Left kidney (tissue), 8 donors: ENCODE measurements at places on chromosomes 12 and 14.

DNA sequence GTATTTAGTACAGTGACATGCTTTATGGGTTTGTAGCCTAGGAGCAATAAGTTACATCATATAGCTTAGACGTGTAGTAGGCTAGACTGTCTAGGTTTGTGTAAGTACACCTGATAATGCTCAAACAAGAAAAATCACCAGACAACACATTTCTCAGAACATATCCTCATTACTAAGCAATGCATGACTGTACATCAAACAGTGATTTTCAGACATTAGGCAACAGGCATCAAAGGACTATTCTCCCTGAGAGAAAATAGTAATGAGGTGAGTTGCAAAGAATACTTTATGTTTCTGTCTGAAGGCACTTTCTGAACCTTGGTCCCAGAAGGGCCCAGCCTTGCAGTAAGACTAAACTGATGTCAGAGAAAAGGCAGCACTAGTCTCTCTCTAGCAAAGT, 48.4 kb upstream of the SYT10 start:
- DNase-seq = no peak

GRCh38 chr12:5428332-5429221, 3.3 kb upstream of the NTF3 start:
- no peak for DNase-seq

DNA sequence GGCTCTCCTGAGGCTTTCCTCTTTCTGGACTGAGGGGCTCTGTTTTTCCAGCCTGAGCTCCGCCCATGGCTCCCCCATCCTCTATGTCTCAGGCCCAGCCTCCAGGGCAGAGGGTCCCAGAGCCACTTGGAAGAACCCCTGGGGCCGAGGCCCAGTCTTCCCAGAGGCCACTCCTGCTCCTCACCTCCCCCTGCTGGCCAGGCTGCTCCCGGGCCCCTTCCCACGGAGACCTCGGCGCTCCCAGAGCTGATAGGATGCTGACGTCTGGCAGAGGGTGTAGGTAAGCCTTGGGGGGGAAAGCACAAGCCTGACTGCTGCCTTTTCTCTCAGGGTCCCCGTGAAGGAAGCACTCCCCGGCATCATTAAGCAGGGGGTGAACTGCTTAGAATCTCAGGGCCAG, 51.4 kb downstream of the ERH start:
- DNase-seq = no peak

- no peak for DNase-seq
These were observed 21.0 kb downstream of the CFAP54 start for GRCh38 chr12:96510306-96510764.

- no peak for DNase-seq
These were observed 109.0 kb upstream of the MDM1 start for GRCh38 chr12:68441167-68441566.

- DNase-seq = no peak
These were observed 15.3 kb downstream of the CCDC62 start for GRCh38 chr12:122789637-122790036.

DNA sequence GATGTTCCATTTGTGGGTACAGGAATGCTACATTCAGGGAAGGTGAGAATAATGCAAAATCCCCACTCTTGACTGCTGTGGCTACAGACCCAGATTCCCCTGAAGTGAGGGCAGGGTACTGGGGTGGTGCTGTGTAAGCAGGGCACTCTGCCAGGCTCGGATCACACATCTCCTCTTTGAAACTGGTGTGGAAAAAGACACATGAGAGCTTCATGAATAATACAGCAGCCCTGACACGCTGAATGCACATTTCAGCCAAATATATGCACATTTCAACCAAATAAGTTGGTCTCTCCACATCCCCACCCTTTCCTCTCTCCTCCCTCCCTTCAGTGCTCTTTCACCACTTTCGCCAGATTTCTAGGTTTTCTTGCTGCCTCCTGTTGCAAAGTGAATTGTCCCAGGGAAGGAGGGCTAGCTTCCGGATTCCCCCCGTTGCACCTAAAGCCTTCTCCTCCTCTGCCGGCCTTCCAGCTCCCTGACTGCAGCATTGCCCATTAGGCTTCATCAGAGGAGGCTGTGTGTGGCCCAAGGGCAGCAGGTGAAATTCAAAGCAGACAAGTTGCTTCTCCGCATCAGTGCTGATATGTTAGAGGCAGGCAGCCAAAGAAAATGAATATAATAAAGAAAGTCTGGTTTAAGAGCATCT, 118.2 kb upstream of the TMCC3 start:
- DNase-seq = no peak

DNA sequence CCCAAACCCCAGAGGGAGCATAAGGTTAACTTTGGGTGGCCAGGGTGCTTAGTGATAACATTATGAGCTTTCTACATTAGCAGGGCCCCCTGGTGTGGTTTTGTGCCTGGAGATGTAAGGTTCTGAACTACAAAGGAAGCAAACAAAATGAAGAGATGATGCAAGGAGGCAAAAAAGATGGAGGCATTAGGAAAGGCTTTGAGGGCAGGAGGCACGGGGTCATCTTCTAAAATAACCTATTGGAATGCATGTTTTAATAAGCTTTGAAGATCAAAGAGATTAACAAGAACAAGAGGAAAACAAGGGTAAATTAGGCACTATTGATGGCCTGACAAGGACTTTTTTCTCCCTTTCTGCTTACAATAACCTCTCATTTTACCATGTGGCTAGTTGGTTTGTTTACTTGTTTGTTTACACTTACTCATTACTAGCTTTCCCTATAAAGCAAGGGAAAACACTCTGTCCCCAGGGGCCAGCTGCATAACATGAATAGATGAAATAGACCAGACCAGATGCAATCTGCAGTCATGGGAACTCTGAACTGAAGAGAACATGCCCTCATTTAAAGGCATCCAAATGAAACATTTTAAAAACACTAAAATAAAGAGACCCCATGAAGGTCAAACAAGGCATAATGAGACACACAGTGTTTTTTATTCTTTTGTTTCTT, 390.3 kb downstream of the DIO2 start:
- no peak for DNase-seq

GRCh38 chr14:77243853-77244252, 27.2 kb downstream of the NGB start:
- no peak for DNase-seq

DNA sequence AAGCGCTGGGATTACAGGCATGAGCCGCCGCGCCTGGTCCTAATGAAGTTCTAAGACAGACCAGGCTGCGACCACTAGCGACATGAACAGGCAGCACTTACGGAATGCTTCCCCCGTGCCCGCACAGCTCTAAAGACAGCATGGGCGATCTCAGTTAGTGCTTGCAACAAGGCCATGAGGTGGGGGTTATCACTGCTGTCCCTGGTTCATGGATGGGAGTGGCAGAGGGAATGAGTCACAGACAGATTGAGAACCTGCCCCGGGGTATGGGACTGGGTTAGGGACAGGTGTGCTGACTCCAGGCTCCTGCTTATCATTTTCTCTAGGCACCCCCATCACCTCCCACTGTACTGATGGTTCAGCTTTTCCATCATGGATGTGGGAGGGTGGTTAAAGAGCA, 160.9 kb downstream of the VRK1 start:
- no peak for DNase-seq

- DNase-seq = no peak
These were observed 28.3 kb downstream of the TMEM120B start for GRCh38 chr12:121740847-121741246.

DNA sequence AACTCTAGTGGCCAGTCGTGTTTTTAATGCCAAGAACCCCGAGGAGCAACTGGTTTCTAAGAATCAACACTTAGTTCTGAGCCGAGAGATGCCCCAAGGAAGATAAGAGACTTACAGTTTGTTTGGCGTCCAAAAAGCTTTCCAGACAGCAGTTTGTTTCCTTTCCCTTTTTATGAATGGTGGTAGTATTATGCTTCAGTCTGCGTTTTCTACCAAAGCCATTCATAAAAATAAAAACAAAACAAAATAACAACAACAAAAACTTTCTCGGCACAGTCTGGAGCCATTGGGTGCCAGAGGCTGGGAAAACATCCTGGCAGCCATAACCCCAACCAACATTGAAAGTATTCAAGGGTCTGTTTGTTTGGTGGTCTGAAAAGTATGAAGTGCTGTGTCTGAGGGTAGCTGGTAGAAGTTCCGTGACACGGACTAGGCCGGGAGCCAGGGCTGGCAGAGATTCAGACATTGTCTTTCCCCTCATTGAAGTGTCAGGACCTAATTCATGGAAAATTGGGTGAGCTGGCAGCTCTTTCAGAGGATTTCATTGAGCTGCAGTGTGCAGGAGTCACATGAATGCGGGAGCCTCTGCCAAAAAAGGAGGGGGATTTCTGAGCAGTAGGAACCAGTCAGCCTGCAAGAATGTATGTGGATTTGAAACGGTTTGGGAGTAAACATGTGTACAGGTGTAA, 124.2 kb downstream of the HMGA2 start:
- no peak for DNase-seq

DNA sequence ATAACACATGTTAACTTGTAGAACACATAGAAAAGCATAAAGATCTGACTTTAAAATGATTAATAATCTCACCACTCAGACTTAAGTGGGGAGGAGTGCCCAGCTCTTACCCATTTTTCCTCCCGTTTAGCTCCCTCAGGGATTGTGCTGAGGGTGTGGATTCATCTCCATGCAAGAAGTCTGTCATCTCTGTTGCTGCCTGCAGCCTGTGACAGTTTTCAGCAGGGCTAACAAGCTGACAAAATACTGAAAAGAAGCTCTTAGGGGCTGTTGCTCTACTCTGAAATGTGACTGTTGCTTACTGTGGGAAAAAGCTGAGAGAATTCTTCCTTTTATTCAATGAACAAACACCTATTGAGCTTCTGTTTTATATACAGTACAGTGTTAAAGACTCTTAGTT, 216.2 kb downstream of the CPNE8 start:
- no peak for DNase-seq

- no peak for DNase-seq
These were observed 21.6 kb downstream of the TMTC2 start for GRCh38 chr12:82708061-82708879.

DNA sequence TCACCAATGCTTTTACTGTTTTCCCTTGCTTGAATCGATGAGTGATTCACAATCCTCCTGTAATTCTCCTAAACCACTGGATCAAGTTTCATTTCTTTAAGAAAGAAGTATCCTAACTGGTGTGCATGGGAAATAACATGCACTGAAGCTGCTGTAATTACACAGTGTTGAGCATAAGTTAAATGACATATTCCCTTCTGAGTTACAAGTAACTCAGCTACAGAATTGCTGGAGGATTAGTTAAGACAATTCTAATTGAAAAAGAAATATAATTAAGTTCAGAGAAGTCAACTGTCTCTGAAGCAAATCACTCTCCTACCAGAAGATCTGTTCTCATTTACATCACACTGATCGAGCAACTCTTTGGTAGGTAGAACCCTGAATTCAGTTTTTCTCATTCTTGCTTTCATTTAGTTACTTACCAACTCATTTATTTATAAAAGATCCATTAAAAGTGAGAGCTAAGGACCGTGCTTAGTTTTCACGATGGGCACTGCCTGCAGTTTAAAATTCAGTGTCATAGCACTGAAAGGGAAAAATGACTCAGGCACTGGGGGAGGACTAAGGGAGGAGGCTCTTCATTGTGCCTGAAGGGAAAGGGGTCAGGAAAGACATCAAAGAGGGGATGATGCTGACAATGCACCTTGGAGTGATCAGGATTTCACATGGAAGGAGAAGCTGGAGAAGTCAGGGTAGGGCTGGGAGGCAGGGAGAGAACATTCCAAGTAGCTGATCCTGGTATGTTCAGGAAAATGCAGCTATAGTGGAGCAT, 327.2 kb downstream of the EMP1 start:
- no peak for DNase-seq

- no peak for DNase-seq
These were observed 249.9 kb downstream of the DPF3 start for GRCh38 chr14:72644038-72644437.

- no peak for DNase-seq
These were observed 3.6 kb downstream of the PELI2 start for GRCh38 chr14:56121816-56122215.
